ENCODE measurements at places on chromosomes 7 and 10.

- peak; percentile 6 for DNase-seq
These were observed 45.8 kb downstream of the NRF1 start for GRCh38 chr7:129657363-129657762.

DNA sequence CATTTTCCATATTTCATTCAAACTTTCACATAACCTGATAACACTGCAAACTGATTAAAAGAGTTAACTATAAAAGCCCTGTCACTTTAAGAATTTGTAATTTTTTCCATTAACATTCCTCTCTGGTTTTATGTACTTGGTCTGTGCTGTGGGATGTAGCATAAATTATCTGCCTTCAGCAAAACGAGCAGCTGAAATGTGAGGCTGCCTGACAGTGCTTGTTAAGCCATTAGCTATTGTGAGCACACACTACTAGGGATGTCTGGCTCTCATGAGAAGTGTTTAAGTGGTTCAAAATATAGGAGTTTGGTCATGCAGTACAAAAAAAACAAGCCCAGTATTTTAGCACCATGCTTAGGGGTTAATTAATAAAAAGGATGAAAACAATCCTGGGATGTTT lies 63.0 kb downstream of the HOXA1 start:
- DNase-seq = no peak

DNA sequence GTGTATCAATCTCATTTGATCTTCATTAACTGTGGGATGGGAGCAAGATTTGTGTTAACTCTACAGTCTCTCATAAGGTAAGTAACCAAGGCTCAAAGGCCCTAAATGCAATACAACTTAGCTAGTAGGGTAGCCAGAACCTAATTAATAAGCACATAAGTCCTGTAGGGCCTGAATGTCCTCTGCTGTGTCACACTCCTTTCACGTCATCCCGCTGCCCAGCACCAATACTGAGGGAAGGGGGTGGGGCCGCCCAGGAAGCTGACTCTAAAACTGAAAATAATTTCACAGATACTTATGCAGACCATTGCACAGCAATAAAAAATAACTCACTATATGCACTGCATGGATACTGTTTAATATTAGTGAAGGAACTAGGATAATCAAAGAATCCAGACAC lies 13.7 kb downstream of the CCDC6 start:
- no peak for DNase-seq

- peak; percentile 39 for DNase-seq
These were observed 106.7 kb downstream of the TES start for GRCh38 chr7:116316838-116317628.

GRCh38 chr10:86314616-86315548 lies 51.7 kb downstream of the GRID1 start:
- no peak for DNase-seq

DNA sequence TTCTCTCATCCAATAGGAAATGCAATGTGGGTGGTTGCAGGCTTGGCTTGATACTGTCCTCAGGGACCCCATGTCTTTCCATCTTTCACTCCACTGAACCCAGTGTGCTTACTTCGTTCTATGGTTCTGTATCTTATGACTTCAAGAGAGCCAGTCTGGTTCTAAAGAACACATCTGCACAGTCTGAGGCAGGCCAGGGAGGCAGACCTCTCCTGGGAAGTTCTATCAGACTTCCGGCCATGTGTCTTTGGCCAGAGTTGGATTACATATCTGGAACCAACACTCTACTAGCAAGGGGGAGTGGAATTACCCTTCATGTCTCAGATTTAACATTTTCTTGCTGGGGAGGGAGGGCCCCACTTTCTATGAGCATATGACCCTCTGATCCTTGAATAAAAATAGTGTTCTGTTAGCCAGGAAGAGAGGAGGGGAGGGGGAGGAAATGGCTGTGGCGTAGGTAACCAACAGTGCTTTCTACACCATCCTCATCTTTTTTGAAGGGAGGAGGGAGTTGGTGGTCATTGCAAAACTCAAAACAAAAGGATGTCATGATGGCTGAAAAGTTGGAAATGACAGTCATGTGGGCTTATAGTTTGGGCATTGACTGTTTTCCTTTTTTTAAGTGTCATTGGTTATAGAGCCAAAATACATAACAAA lies 370.2 kb downstream of the GATA3 start:
- DNase-seq = no peak

DNA sequence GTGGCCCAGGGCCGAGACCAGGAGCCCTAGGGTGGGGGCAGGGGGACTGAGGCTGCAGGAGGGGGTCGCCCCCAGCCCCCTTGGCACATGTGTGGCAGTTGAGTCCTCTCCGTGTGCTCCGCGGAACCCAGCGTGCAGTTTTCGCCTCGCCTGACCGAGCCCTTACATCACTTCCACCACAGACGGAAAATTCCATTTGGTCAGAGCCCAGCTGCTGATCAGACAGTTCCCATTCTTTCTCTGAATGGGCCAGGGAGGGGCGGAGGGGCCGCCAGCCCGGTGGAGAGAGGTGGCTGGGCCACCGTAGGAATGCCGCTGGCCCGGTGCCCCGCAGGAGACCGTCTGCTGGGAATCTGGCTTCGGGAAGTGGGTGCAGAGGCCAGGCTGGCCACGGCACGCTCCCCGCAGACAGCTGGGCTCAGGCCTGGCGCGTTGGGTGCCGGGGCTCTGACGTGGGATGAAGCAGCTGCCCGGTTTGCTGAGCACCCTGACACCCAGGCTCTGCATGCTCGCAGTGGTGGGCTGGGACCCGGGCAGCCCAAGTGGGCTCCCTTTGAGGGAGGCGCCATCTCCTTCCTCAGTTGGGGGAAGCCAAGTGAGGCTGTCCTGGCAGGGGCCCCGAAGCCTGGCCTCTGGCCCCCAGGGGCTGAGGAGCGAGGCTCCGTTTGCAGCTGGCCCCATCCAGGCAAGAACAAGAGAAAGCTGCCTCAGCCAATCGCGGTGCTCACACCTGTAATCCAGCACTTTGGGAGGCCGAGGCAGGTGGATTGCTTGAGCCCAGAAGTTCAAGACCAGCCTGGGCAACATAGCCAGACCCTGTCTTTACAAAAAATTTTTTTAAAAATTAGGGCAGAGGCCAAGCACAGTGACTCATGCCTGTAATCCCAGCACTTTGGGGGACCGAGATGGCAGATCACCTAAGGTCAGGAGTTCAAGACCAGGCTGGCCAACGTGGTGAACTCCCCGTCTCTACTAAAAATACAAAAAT lies 9.9 kb downstream of the TTYH3 start:
- DNase-seq = peak; percentile 81

DNA sequence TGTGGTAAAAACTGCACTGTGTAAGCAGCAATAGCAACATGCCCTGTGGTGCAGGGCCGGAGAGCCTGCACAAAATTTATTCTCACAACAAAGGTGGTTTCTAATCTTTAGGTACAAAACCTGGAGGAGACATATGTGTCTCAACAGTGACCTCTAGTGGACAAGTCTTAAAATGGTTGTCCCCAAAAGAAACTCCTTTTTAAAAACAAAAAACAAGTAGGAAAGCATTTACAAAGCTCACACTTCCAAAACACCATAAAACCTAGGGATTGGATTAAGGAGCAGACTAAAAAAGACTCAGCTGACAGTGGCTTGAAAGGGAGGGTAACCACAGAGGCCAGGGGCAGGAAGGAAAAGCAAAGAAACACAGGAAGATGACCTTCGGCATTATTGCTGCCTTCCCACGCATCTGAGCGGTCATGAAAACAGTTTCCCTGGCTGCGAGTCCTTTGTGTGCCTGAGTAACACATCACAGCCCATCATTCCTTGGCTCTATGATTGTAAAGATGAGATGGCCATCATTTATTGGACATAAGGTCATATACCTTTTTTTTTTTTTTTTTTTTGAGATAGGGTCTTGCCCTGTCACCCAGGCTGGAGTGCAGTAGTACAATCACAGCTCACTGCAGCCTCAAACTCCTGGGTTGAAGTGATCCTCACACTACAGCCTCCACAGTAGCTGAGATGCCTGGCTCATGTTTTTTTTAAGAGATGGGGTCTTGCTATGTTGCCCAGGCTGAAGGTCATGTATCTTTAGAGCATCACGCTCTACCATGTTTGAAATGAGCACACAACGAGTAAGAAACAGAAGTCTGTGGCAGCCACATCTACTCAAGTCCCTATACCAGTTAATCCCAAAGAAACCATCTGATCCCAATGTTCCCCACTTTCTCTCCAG lies 39.5 kb downstream of the RSU1 start:
- no peak for DNase-seq

DNA sequence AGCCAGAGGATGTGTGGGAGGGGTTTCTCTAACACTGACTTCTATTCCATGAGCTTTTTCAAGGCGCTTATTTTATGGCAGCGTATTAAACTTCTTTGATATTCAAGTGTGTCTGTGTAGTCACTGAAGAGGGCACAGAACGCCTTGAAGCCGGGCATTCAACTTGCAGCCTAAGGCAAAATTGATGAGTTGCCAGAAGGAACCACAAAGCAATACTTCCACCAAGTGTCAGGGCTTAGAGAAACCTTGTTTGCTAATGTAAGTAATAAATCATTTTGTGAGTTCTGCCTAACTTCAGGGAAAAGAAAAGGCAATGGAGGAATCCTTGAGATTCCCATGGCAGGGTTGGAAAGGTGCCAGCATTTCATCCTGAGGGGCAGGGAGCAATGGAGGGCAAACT lies 163.8 kb downstream of the LCOR start:
- no peak for DNase-seq

DNA sequence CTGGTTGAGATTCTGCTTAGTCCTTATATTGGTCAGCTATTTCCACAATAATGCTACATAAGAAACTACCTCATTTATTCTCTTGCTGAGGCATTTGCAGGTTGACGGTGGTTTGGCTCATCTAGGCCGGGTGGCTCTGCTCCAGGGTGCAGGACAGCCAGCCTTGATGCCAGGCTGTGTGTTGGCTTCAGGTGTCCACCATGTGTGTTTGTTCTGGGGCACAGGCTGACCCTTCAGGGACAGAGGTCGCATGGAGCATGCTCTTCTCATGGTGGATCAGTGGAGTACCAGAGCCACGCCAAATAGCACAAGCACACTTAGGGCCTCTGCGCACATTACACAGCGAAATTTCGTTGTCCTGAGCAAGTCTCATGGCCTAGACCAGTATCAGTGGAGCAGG lies 249.9 kb downstream of the LRMDA start:
- DNase-seq = no peak

DNA sequence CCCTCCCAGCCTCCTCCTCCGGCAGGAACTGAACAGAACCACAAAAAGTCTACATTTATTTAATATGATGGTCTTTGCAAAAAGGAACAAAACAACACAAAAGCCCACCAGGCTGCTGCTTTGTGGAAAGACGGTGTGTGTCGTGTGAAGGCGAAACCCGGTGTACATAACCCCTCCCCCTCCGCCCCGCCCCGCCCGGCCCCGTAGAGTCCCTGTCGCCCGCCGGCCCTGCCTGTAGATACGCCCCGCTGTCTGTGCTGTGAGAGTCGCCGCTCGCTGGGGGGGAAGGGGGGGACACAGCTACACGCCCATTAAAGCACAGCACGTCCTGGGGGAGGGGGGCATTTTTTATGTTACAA lies 83.3 kb downstream of the PAX2 start:
- DNase-seq = no peak

DNA sequence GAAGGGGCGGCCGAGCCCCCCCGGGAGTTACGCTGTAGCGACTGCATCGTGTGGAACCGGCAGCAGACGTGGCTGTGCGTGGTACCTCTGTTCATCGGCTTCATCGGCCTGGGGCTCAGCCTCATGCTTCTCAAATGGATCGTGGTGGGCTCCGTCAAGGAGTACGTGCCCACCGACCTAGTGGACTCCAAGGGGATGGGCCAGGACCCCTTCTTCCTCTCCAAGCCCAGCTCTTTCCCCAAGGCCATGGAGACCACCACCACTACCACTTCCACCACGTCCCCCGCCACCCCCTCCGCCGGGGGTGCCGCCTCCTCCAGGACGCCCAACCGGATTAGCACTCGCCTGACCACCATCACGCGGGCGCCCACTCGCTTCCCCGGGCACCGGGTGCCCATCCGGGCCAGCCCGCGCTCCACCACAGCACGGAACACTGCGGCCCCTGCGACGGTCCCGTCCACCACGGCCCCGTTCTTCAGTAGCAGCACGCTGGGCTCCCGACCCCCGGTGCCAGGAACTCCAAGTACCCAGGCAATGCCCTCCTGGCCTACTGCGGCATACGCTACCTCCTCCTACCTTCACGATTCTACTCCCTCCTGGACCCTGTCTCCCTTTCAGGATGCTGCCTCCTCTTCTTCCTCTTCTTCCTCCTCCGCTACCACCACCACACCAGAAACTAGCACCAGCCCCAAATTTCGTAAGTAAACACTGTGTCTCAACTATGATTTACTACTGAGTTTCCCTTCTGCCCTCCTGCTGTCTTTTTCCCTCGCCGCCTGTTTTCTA lies 666 bp downstream of the NRG3 start:
- no peak for DNase-seq

DNA sequence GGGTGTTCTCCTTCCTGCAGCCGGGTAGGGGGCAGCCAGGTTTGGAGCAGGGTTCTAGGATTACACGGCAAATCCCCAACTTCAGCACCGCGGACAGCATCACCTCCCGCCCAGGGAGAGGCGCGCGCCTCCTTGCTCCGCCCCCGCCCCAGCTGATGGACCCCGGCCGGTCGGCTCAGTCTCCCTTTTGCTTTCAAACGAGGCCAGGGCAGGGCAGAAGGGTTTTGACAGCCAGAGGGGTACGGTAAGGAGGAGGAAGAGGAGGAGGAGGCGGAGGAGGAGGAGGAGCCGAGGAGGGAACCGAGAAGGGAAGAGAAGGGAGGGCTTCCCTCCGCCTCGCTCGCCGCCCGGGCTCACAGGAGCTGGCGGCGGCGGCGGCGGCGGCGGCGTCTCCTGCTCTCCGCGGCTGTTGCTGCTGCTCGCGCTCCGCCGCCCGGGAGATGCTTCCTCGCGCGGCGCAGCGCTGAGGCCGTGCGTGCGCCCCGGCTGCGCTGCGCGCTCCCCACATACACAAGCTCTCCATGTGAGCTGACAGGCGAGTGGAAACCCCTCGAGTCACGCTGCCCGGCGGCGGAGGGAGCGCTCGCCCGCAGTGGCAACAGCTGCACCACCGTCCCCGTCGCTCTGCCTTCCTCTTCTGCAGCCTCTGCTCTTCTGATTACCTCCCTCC lies 615 bp upstream of the CNTNAP2 start:
- DNase-seq = peak; percentile 37

All from anterior cingulate cortex (tissue), 58 donors.